ENCODE measurements at places on chromosomes 7 and 10. TPM values are rescaled to one million over a fixed set of nuclear protein-coding genes. Genes with fewer than 3 reads are reported as not detected.
A peak's percentile ranks its signal among the peaks of the same experiment; 100 is the strongest.

DNA sequence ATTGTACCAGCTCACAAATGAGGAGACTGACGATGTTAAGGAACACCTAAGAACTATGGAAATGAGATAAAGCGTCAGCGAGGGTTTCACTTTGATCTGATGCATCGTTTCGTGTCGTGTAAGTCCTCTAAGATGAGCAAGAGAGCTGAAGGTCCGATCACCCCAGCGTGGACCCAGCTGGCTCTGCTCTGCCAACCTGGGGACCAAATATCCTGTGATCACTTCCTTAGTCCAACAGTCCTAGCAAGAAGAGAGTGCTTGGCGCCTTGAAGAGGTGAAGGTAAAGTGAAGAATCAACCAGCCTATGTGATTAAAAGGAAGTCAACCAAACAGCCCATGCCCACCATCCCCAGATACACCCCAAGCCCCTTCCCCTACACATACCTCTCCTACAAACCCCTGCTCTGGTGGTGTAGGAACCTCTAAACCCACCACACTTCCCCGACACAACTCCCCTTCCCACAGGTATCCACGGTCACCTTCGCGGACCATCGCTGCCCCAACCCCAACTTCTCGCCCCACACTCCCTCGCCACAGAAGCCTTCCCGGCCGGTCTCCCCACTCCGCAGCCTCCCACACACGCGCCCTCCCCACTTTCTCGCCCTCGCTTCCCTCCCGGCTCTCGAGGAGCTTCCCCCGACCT is 722 bp downstream of the UPF2 start:
- no peak for DNase-seq
- peaks cover 11% of the 10 kb centered on the region for H3K4me1 ChIP-seq
- H3K36me3 ChIP-seq = peaks cover 10% of the 10 kb centered on the region
- H3K27me3 ChIP-seq = no peaks in the 10 kb centered on the region

GRCh38 chr10:1403508-1404322 is 333.6 kb downstream of the ADARB2 start:
- no peak overlapping the region for H3K27ac ChIP-seq
- H3K4me3 ChIP-seq = no peak overlapping the region
- H3K36me3 ChIP-seq = no peaks in the 10 kb centered on the region
- H3K27me3 ChIP-seq = no peaks in the 10 kb centered on the region

- no peak overlapping the region for H3K4me3 ChIP-seq
- no peak for DNase-seq
- H3K27ac ChIP-seq = peak overlapping the region; percentile 82
- peaks cover 78% of the 10 kb centered on the region for H3K4me1 ChIP-seq
- H3K36me3 ChIP-seq = peaks cover 36% of the 10 kb centered on the region
- no peaks in the 10 kb centered on the region for H3K27me3 ChIP-seq
Observed at GRCh38 chr7:116542618-116543017, 17.8 kb downstream of the CAV1 start.

Gene ADAM22
- 4.2 TPM for total RNA-seq

Gene NEUROG3
- not detected for total RNA-seq

Gene WIPF3
- 2.0 TPM for total RNA-seq

DNA sequence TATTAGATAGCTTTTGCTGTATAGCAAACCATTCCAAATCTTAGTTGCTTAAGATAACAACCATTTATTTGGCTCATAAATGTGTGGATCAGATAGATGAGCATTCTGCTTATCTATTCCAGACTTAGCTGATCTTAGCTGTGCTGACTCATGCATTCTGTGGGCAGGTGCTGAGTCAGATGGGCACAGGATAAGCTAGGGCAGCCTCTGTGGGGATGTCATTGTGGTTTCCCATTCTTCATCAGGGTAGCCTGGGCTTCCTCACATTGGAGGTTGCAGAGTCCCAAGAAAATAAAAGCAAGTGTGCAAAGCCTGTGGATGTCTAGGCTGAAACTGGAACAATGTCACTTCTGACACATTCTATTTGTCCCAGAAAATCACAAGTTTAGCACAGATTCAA is 917.0 kb downstream of the TYW1 start:
- H3K4me1 ChIP-seq = no peaks in the 10 kb centered on the region
- H3K27me3 ChIP-seq = no peaks in the 10 kb centered on the region
- no peak overlapping the region for H3K27ac ChIP-seq
- H3K4me3 ChIP-seq = no peak overlapping the region

GRCh38 chr7:65722361-65722792 is 150.5 kb upstream of the VKORC1L1 start:
- no peak overlapping the region for H3K4me3 ChIP-seq
- no peaks in the 10 kb centered on the region for H3K36me3 ChIP-seq
- no peaks in the 10 kb centered on the region for H3K4me1 ChIP-seq

DNA sequence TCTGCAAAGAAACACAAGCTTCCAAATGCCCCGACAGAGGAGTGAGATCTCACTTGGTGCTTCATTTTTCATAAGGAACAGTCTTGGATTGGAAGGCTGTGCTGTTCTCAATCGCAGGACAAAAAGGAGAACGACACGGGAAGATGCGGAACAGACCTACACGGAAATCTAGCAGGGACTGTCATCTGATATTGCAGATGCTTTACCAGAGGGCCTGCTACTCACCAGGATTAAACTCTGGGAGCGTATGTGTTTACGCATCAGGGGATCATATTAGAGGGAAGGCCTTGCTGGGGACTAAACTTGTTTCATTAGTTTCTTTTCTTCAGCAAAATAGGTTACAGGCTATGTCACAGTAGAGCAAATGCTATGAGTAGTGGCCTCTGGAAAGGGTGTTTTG is 82.8 kb upstream of the EEPD1 start:
- H3K36me3 ChIP-seq = no peaks in the 10 kb centered on the region
- no peak overlapping the region for H3K27ac ChIP-seq
- H3K27me3 ChIP-seq = no peaks in the 10 kb centered on the region
- no peak for DNase-seq
- no peaks in the 10 kb centered on the region for H3K4me1 ChIP-seq

- H3K36me3 ChIP-seq = no peaks in the 10 kb centered on the region
- peaks cover 11% of the 10 kb centered on the region for H3K27me3 ChIP-seq
- peak; percentile 24 for DNase-seq
- H3K4me3 ChIP-seq = peak overlapping the region; percentile 98
- peak overlapping the region; percentile 76 for H3K27ac ChIP-seq
Observed at GRCh38 chr10:49539320-49539885, 482 bp upstream of the ERCC6 start.

Gene CALHM1
- not detected for total RNA-seq

Gene MRLN
- total RNA-seq = not detected

- DNase-seq = no peak
- no peak overlapping the region for H3K27ac ChIP-seq
- no peaks in the 10 kb centered on the region for H3K4me1 ChIP-seq
Observed at GRCh38 chr10:63935705-63936104, 414.5 kb downstream of the REEP3 start.

Gene TSPAN15
- 199 TPM for total RNA-seq

DNA sequence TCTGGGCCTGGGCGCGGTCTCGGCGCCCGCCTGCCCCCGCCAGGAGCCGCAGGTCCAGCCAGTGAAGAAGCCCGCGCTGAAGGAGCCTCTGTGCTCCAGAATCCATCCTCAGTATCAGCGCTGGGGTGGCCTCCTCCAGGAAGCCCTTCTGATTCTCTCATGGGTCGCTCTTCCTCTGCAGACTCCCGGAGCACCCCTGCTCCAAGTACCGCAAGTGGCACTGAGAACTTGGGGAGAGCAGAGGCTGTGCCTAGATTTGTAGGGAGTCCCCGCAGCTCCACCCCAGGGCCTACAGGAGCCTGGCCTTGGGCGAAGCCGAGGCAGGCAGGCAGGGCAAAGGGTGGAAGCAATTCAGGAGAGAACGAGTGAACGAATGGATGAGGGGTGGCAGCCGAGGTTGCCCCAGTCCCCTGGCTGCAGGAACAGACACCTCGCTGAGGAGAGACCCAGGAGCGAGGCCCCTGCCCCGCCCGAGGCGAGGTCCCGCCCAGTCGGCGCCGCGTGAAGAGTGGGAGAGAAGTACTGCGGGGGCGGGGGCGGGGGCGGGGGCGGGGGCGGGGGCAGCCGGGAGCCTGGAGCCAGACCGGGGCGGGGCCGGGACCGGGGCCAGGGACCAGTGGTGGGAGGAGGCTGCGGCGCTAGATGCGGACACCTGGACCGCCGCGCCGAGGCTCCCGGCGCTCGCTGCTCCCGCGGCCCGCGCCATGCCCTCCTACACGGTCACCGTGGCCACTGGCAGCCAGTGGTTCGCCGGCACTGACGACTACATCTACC is at the start of gene ALOX5:
Gene ALOX5 (plus strand): TSS at position 641 of the 774 bp plus-strand sequence. CDS start 64 bp downstream, at position 705.
- no peaks in the 10 kb centered on the region for H3K36me3 ChIP-seq
- peak within 1 kb of the TSS; percentile 49 for H3K4me3 ChIP-seq
- H3K27me3 ChIP-seq = peaks cover 42% of the 10 kb centered on the region
- no peak for DNase-seq
- no peaks in the 10 kb centered on the region for H3K4me1 ChIP-seq
- H3K27ac ChIP-seq = no peak within 1 kb of the TSS

Gene EFCAB10
- not detected for total RNA-seq

Gene BICC1
- total RNA-seq = 0.67 TPM

DNA sequence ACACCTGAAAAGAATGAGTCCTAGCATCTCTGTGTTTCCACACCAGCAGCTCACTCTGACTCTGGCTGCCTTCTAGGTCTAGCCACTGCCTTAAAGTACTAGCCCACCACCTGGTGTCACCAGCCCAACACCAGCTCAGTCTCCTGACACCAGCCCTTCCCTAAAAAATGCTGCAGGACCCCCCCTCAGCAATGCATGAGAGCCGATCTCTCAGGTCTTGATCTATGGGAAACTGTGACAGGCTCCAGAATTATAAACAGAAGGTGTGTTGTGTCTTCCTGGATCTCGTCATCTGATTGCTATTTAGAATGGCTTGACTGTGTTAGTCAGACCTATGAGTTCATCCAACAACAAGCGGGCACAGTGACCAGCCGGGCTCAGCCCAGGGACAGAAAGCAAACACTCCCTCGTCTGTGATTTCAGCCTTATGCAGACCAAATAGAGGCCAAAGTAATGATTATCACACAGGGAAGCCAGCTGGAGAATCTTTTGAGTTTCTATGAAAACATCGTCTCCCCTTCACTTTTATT is 66.6 kb downstream of the CUBN start:
- DNase-seq = peak; percentile 93
- no peaks in the 10 kb centered on the region for H3K36me3 ChIP-seq
- H3K27me3 ChIP-seq = no peaks in the 10 kb centered on the region
- H3K4me3 ChIP-seq = peak overlapping the region; percentile 32
- H3K27ac ChIP-seq = peak overlapping the region; percentile 97

Gene ATRNL1
- total RNA-seq = 17.1 TPM

DNA sequence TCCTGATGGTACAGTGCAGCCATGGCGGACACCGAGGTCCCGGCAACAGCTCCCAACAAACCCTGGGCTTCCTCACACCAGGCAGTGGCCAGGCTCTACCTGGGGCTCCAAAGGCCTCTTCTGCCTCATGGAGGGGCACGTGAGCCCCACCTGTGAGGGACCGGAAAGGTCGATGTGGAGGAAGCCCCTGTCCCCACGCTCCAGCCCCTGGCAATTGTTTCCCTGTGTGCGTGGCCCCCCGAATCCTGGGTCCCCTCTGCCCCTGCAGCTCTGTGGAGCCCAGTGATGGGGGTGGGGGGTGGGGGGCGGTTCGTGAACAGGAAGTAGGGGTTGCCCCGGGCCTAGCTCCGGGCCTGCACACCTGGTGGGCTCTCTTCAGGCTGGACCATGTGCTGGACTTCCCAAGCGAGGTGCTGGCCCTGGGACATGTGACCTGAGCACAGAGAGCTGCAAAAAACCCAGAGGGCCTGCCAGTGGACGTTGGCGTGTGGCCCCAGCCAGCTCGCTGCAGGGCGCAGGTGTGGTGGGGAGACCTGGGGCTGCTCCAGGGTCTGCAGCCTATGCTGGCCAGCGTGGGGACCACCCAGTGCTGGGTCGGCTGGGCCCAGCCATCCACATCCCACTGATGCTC is 72.6 kb downstream of the INPP5A start:
- H3K4me1 ChIP-seq = peaks cover 17% of the 10 kb centered on the region
- no peak overlapping the region for H3K4me3 ChIP-seq
- H3K36me3 ChIP-seq = no peaks in the 10 kb centered on the region
- no peaks in the 10 kb centered on the region for H3K27me3 ChIP-seq
- no peak overlapping the region for H3K27ac ChIP-seq

- no peak overlapping the region for H3K27ac ChIP-seq
- no peaks in the 10 kb centered on the region for H3K36me3 ChIP-seq
- H3K27me3 ChIP-seq = no peaks in the 10 kb centered on the region
- no peaks in the 10 kb centered on the region for H3K4me1 ChIP-seq
Observed at GRCh38 chr7:73888959-73889358, 28.0 kb downstream of the TMEM270 start.

- H3K4me3 ChIP-seq = peak overlapping the region; percentile 71
- DNase-seq = no peak
- no peaks in the 10 kb centered on the region for H3K27me3 ChIP-seq
- peaks cover 4% of the 10 kb centered on the region for H3K36me3 ChIP-seq
Observed at GRCh38 chr10:26697922-26698608, 564 bp downstream of the PDSS1 start.

Measured in Panc1 (cell line).